ENCODE measurements at places on chromosomes 3 and 15. TPM values are rescaled to one million over a fixed set of nuclear protein-coding genes. Genes with fewer than 3 reads are reported as not detected.

The KLHL25 gene
- 4.4 TPM for total RNA-seq

The IL5RA gene
- total RNA-seq: not detected

The ZNF80 gene
- 0.28 TPM for total RNA-seq

The SIDT1 gene
- 25.5 TPM for total RNA-seq

The LRTM1 gene
- total RNA-seq: not detected

The FGD5 gene
- not detected for total RNA-seq

GRCh38 chr3:14771593-14772497, 46.9 kb upstream of the FGD5 start:
- H3K4me1 ChIP-seq: no peaks in the 10 kb centered on the region
- no peak overlapping the region for H3K4me3 ChIP-seq
- peaks cover 2% of the 10 kb centered on the region for H3K27me3 ChIP-seq
- peak; percentile 14 for DNase-seq

DNA sequence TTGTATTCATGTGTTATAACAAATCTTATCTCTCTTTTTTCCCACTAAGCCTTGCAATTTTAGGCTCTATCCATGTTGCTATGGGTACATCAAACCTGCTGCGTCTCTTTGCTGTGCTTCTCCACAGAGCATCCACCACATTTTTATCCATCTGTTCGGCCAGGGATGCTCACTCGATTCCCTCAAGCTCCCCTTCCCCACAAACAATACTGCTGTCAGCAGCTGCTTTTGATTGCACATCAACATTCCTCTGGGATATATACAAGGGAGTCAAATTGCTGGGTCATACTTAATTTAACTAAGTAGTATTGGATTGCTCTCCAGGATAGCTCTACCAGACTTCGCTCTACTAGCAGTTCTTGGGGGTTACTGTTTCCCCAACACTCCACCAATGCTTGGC, 36.8 kb downstream of the TMEM108 start:
- H3K27me3 ChIP-seq: peaks cover 2% of the 10 kb centered on the region
- no peaks in the 10 kb centered on the region for H3K4me1 ChIP-seq
- H3K4me3 ChIP-seq: no peak overlapping the region
- no peak overlapping the region for H3K27ac ChIP-seq
- no peaks in the 10 kb centered on the region for H3K36me3 ChIP-seq

GRCh38 chr3:159861369-159861987, 127.2 kb upstream of the IL12A start:
- peaks cover 35% of the 10 kb centered on the region for H3K27me3 ChIP-seq
- DNase-seq: no peak
- no peaks in the 10 kb centered on the region for H3K36me3 ChIP-seq
- H3K4me3 ChIP-seq: no peak overlapping the region

DNA sequence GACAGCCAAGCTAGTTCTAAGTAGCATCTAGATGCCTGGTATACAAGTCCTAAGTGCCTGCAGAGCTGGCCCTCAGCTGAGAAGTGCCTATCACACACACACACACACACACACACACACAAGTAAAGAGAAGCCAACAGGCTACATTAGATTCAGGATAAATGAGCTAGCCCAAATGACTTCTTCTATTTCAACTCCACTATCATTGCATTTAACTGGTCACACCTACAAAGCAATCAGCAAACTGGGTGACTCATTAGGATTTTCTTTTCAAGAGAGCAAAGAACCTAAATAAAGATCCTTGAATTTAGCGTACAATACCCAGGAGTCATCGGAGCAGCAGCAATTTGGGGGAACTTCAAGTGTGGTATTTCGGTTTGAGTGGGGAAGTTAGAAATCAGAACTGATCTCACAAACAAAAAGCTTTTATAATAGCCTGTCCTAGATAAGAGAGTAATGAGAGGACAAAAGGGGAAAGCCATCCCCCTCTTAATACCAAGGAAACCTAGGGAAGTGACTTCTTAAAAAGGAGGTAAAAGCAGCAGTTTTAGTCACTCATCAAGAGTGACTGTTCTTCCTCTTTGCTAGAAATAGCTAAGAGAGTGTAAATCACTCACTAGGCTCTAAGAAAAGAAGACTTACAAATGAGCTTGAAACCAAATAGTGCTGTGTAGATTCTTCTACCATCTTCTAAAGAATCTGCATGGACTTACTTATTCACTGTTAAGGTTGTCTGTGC, 112.7 kb downstream of the TNIK start:
- H3K4me3 ChIP-seq: no peak overlapping the region
- peaks cover 33% of the 10 kb centered on the region for H3K36me3 ChIP-seq
- H3K4me1 ChIP-seq: peaks cover 17% of the 10 kb centered on the region
- no peak for DNase-seq

DNA sequence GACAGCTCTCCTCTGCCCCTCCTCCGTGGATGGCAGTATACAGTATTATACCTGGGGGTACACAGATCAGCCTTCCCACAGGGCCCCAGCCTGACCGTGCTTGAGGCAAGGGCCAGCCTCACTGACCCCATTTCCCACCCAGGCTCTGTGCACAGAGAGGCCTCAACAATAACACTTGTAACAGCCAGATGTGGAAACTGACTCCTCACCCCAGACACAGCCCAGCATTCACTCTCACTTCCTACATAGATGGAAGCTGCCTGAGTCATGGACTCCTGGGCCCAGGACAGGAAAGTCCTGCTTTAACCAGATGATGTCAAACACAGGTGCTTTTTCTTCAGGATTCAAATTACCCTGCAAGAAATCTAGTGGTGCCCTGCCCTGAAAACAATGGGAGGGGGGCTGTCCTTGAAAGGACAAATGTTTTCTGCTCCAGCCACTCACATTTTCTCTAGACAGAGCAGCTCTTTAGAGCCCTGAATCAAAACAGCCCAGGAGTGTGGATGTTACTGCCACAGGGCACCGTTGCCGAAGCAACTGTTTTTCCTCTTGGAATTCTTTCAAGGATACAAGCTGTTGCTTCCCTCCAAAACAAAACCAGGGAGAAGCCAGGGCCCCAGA, 16.4 kb downstream of the CCDC12 start:
- peaks cover 36% of the 10 kb centered on the region for H3K36me3 ChIP-seq
- DNase-seq: no peak
- H3K4me1 ChIP-seq: peaks cover 73% of the 10 kb centered on the region
- no peaks in the 10 kb centered on the region for H3K27me3 ChIP-seq

DNA sequence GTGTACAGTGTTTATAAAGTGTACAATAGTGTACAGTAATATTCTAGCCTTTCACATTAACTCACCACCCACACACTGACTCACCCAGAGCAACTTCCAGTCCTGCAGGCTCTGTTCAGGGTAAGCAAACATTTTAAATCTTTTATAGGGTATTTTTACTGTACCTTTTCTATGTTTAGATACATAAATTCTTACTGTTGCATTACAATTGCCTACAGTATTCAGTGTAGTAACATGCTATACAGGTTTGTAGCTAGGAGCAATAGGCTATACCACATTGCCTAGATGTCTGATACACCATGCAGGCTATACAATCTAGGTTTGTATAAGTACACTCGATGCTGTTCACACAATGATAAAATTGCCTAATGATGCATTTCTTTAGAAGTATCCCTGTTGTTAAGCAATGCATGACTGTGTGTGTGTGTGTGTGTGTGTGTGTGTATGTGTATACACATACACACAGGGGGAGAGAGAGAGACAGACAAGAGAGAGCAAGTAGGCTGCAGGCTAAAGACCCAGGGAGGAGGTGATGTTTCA, 72.5 kb upstream of the PRR23C start:
- H3K4me3 ChIP-seq: no peak overlapping the region
- no peaks in the 10 kb centered on the region for H3K27me3 ChIP-seq
- H3K4me1 ChIP-seq: peaks cover 5% of the 10 kb centered on the region
- no peaks in the 10 kb centered on the region for H3K36me3 ChIP-seq

DNA sequence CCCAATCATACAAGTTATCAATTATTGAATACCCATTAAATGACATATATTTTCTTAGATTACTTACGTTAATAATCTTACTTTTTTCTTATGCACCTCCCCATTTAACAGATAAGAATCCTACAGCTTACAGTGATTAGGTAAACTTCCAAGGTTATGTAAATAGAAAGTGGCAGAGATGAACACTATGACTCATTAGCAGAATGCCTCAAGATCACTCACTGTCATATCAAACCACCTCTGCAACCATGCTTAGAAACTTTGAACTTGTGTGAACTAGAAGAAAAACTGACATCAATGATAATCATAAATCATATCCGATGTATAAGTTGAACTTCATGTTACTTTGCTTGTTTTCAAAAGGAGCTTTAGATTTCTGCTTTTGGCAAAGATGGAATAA, 911.6 kb upstream of the ARPP21 start:
- no peak overlapping the region for H3K27ac ChIP-seq
- no peak overlapping the region for H3K4me3 ChIP-seq
- H3K27me3 ChIP-seq: no peaks in the 10 kb centered on the region
- no peak for DNase-seq

DNA sequence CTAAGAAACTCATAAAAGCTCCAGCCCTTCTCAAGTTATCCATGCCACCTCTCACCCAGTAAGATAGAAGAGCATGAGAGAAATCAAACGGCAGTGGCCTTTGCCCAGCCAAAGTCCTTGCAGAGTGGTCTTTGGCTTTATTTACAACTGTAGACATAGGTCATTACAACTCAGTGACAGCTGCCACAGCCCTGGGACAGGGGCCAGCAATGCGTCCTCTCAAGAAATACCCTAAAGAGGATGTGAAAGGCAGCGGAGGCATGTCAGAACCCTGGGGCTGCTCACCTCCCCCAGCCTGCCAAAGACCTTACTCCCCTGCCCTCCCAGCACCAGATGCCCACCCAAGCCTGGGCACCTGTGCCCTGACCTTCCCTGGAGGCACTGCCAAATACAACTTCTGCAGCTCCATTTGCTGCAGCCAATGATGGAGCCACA, 6.3 kb downstream of the ACAA1 start:
- no peaks in the 10 kb centered on the region for H3K27me3 ChIP-seq
- no peak overlapping the region for H3K4me3 ChIP-seq
- H3K27ac ChIP-seq: no peak overlapping the region
- H3K36me3 ChIP-seq: peaks cover 77% of the 10 kb centered on the region

GRCh38 chr3:132730891-132731580, 8.8 kb upstream of the NPHP3 start:
- H3K36me3 ChIP-seq: no peaks in the 10 kb centered on the region
- no peak overlapping the region for H3K27ac ChIP-seq
- no peaks in the 10 kb centered on the region for H3K4me1 ChIP-seq
- H3K4me3 ChIP-seq: no peak overlapping the region
- H3K27me3 ChIP-seq: peaks cover 33% of the 10 kb centered on the region
- no peak for DNase-seq

GRCh38 chr3:43343815-43344214, 57.5 kb downstream of the SNRK start:
- no peak overlapping the region for H3K4me3 ChIP-seq
- no peaks in the 10 kb centered on the region for H3K27me3 ChIP-seq
- H3K4me1 ChIP-seq: peaks cover 68% of the 10 kb centered on the region
- DNase-seq: no peak

GRCh38 chr3:53079147-53079546, 33.3 kb upstream of the SFMBT1 start:
- no peak overlapping the region for H3K4me3 ChIP-seq
- H3K4me1 ChIP-seq: peaks cover 1% of the 10 kb centered on the region
- DNase-seq: no peak

- DNase-seq: no peak
- no peak overlapping the region for H3K4me3 ChIP-seq
- H3K4me1 ChIP-seq: no peaks in the 10 kb centered on the region
- H3K36me3 ChIP-seq: no peaks in the 10 kb centered on the region
- H3K27me3 ChIP-seq: peaks cover 33% of the 10 kb centered on the region
These were observed 36.9 kb upstream of the CMSS1 start for GRCh38 chr3:99780749-99781148.

DNA sequence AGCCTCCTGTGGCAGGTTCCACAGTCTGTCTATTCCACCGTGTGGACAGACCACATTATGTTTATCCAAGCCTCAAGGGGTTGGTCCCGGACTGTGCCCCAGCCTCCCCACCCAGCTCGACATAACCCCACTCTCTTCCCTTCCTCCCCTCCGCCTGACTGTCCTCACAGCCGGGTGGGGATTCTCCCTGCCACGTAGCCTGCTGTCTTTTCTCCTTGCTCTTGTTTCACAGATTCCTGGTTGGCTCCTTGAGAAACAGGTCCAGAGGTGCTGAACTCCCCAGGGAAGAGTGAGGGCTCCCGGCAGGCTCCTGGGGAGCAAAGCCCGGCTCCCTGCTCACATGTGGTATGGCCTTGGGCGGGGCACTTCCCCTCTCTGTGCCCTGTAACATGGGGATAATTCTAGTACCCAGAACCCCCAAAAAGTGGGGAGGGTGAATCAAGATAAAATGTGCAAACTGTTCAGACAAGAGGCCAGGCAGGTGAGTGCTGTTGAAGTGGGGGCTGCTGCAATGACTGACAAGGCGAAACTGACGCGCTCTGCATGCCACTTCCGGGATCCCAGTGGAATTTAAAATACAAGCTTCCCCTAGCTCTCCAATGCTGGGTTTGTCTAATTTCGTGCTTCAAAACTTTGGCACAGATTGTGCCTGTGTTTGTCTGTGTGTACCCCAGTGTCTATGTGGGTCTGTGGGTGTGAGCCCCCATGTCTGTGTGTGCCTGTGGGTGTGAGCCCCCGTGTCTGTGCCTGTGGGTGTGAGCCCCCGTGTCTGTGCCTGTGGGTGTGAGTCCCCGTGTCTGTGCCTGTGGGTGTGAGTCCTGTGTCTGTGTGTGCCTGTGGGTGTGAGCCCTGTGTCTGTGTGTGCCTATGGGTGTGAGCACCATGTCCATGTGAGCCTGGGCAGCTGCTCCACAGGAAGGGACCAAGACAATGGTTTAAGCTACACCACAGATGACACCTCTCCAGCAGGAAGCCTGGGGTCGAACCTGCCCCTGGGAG, 160.6 kb upstream of the IQSEC1 start:
- peaks cover 13% of the 10 kb centered on the region for H3K27me3 ChIP-seq
- H3K36me3 ChIP-seq: no peaks in the 10 kb centered on the region
- peak overlapping the region; percentile 76 for H3K27ac ChIP-seq
- DNase-seq: peak; percentile 35

- peaks cover 5% of the 10 kb centered on the region for H3K27me3 ChIP-seq
- H3K4me1 ChIP-seq: no peaks in the 10 kb centered on the region
- DNase-seq: no peak
- H3K27ac ChIP-seq: no peak overlapping the region
These were observed 65.8 kb downstream of the DTWD1 start for GRCh38 chr15:49686599-49686998.

DNA sequence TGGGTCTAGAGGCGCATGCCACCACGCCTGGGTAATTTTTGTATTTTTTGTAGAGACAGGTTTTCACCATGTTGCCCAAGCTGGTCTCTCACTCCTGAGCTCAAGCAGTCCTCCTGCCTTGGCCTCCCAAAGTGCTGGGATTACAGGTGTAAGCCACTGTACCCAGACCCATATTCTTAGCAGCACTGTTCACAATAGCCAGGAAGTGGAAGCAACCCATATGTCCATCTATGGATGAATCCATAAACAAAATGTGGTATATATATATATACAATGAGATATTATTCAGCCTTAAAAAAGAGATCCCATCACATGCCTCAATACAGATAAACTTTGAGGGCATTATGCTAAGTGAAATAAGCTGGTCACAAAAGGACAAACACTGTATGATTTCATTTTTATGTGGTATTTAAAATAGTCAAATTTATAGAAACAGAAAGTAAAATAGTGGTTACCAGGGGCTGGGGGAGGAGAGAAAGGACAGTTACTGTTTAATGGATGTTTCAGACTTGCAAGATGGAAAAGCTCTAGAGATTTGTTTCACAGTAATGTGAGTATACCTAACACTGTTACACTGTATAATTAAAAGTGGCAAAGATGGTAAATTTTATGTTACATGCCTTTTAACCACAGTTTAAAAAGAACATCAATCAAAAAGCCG, 35.7 kb upstream of the GRAMD1C start:
- no peak for DNase-seq
- H3K4me1 ChIP-seq: peaks cover 3% of the 10 kb centered on the region
- no peak overlapping the region for H3K27ac ChIP-seq
- H3K36me3 ChIP-seq: peaks cover 35% of the 10 kb centered on the region
- H3K4me3 ChIP-seq: no peak overlapping the region
- no peaks in the 10 kb centered on the region for H3K27me3 ChIP-seq

All from activated CD4-positive, alpha-beta memory T cell treated with anti-CD3 and anti-CD28 coated beads, Interleukin-2, amount 10 ng/mL, durations not matched to agents 7 days and 5 days (primary cell).